ENCODE measurements at places on chromosomes 6 and 20. TPM values are rescaled to one million over a fixed set of nuclear protein-coding genes. Genes with fewer than 3 reads are reported as not detected.

The ZC2HC1B gene
- total RNA-seq: not detected

The CALHM5 gene
- total RNA-seq: 1.5 TPM

The WFDC2 gene
- total RNA-seq: not detected

The TRAPPC3L gene
- not detected for total RNA-seq

The ESR1 gene
- total RNA-seq: under 0.01 TPM

The PNPLA1 gene
- total RNA-seq: not detected

The RAB44 gene
- under 0.01 TPM for total RNA-seq
